ENCODE measurements at places on chromosomes 5 and 9.

GRCh38 chr5:58462154-58462553 is 2.3 kb upstream of the PLK2 start:
- no peak for DNase-seq

- no peak for DNase-seq
Observed at GRCh38 chr5:113124265-113124664, 147.7 kb downstream of the DCP2 start.

DNA sequence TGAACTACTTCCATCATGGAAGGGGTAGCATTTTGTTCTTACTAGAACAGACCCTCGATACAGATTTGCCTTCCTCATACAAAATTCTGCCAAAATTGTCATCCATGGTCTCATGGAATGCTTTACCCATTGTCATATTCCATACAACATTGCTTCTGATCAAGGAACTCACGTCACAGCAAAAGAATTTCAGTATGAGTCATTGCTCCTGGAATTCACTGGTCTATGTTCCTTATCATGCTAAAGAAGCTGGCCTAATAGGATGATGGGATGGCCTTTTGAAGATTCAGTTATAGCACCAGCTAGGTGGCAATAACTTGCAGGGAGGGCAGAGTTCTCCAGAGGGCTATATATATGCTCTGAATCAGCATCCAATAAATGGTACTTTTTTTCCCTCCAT is 18.2 kb upstream of the FNIP1 start:
- no peak for DNase-seq

GRCh38 chr9:113598883-113599282 is 135.4 kb downstream of the RGS3 start:
- DNase-seq: no peak

DNA sequence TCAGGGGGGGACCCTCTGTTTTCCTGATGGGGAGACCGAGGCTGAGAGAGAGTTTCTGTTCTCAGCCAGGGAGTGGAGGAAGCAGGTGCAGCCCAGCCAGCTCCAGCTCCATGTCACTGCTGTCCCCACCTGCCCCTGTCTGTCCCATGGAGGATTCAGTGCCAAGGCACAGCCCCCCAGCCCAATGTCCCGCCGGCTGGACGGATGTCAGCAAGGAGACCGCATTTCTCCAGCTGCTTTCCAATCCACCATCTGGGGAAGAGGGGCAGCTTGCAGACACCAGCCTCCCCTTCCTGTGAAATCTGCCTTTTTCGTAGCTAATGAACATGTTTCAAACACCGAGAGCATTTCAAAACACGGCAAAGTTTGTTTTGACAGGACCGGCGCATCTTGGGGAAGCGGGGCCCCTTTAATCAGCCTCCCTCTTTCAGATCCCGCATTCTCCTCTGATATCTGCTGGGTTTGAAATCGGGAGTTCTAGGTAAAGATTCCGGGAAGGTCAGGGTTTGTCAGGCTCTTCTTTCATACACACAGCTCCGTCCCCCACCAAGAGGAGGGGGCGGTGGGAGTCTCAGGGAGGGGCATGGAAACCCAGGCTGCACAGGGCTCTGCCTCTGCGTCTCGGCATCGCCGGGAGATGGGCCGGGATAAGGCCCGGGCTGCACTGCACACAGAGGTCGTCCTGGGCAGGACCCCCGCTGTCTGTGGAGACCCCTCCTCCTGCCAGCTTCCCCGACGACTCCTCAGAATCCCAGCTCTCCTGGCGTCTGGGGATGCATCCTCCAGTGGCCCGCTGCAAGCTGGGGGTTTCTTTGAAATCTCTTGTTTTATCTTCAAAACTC is 74.8 kb downstream of the NEK6 start:
- no peak for DNase-seq

DNA sequence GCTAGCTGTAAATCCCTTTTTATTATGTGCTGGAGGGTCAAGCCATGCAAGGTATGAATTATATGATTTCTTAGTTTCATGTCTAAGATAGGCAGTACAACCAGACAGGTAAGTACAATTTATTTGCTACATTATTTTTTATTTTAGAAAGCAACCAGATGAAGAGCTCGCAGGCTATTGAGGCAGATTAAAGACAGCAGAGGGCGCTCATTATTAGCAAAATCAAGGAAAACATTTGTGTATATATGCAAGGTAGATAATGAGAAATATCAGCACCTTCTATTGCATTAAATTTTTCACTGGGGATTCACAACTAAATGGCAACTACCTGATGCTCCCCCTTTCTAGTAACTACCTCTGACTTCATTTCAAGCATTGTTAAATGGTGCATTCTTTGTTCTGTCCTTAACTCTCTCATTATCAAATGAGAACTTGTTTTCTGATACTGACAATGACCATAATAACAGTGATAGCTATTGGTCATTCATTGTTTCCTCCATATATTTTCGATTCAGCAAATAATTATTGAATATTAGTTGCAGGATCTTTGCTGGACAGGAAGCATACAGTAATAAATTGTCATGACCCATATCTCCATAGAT is 8.6 kb downstream of the SCGB3A2 start:
- DNase-seq: no peak
